ENCODE measurements at places on chromosomes 12 and 14.

DNA sequence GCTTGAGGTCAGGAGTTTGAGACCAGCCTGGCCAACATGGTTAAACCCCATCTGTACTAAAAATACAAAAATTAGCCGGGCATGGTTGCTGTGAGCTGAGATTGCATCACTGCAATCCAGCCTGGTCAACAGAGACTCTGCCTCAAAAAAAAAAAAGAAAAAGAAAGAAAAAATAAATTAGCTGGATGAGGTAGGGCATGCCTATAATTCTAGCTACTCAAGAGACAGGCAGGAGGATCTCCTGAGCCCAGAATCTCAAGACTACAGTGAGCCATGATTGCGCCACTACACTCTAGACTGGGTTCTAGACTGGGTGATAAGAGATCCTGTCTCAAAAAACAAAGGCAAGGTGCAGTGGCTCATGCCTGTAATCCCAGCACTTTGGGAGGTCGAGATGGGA is 16.9 kb downstream of the PPP4R3A start:
- DNase-seq = no peak

GRCh38 chr14:86787717-86788116 is 1205.3 kb downstream of the GALC start:
- no peak for DNase-seq

- DNase-seq = no peak
Measured at GRCh38 chr12:92482599-92482998, 220.2 kb upstream of the PLEKHG7 start.

DNA sequence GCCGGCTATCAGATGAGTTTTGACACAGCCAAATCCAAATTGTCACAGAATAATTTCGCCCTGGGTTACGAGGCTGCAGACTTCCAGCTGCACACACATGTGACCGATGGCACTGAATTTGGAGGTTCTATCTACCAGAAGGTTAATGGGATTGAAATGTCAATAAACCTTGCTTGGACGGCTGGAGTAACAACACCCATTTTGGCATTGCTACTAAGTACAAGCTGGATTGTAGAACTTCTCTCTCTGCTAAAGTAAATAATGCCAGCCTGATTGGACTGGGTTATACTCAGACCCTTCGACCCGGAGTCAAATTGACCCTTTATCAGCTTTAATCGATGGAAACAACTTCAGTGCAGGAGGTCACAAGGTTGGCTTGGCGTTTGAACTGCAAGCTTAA is 100.2 kb upstream of the EVL start:
- no peak for DNase-seq

DNA sequence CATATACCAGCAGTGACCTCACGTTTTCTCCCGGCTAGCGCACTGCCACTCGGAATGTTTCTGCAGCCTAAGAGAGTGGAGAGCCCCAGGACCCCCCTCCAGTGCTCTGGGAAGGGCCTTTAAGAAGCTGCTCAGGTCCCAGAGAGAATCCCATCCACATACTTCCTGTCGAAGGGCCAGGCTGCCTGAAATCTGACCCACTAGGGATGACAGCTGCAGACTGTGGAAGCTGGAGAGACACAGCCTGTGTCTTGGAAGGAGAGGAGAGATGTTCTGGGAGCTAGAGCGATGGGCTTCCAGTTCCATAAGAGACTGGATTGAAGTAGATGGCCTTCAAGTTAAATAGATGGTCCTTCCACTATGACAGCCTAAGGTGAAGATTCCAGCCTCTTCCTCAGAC is 54.4 kb downstream of the IQSEC3 start:
- no peak for DNase-seq

GRCh38 chr12:93115646-93116045 is 186.6 kb upstream of the EEA1 start:
- DNase-seq = no peak

DNA sequence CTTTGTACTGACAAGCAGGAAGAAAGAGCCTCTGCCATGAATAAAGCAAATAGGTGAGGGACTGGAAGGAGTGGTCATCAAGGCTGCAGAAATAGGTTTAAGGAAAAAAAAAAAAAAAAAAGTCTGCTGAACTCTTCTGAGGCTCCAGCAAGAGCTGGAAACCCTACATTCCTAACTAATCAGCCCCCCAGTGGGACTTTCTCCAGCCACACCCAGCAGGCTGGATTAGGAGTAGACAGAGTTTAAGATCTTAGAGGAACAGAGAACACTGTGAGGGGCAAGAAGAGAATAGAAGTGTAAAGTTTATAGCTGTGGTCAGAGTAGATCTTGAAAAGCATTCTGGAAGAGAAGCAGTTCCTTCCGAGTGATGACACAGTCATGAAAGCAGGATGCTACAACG is 66.4 kb downstream of the ATXN2 start:
- no peak for DNase-seq

GRCh38 chr12:39125566-39125965 is 220.2 kb upstream of the CPNE8 start:
- no peak for DNase-seq

GRCh38 chr14:76977793-76978720 is 50.5 kb downstream of the IRF2BPL start:
- peak; percentile 74 for DNase-seq

DNA sequence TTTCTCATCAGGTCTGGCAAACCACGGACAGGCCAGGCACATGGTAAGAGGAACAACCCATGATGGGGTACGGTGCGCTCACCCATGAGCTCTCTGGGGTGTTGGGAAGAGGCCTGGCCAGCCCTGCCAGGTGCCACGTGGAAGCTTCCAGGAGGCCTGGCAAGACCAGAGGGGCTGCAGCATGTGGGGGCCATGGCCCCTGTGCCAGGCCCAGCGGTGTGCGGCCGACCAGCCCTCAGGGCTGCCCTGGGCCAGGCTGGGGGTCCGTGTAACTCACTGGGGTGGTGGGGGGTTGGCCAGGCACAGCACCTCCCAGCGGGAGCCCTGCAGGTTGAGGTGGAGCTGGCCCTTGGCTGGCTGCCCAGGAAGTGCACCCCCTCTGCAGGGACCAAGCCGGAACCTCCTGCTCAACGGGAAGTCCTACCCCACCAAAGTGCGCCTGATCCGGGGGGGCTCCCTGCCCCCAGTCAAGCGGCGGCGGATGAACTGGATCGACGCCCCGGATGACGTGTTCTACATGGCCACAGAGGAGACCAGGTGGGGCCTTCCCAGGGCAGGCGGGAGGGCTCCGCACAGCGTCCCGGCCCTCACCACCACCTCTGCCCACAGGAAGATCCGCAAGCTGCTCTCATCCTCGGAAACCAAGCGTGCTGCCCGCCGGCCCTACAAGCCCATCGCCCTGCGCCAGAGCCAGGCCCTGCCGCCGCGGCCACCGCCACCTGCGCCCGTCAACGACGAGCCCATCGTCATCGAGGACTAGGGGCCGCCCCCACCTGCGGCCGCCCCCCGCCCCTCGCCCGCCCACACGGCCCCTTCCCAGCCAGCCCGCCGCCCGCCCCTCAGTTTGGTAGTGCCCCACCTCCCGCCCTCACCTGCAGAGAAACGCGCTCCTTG is 4.9 kb upstream of the CRIP2 start:
- DNase-seq = no peak

DNA sequence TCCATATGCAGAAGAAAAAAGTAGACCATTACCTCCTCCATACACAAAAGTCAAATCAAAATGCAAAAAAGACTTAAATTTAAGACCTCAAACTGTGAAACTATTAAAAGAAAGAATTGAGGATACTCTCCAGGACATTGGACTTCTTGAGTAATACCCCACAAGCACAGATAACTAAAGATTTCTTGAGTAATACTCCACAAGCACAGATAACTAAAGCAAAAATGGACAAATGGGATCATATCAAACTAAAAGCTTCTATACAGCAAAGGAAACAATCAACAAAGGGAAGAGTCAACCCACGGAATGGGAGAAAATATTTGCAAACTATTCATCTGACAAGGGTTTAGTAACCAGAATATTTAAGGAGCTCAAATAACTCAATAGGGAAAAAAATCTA is 427.9 kb downstream of the CCDC91 start:
- DNase-seq = no peak

- DNase-seq = no peak
Measured at GRCh38 chr12:13836099-13836498, 145.3 kb downstream of the GRIN2B start.

DNA sequence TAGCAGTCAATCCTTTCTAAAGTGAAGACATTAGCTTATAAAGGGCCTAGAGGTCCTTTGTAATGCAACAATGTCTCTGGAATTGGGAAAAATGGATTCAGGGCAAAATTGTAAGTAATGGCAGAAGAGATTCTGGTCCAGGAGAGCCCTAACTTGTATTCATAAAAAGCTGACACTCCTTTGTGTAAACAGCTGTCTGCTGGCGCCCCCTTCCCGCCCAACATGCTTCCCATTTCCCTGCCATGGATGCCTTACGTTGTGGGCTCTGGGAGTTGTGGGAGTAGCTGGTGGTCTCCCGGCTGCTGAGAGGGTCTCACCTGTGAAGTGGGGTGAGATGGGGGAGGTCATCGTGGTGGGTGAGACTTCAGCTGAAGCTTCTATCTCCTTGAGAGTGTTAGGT is 2.3 kb downstream of the ACRBP start:
- no peak for DNase-seq

- no peak for DNase-seq
Measured at GRCh38 chr12:67754933-67755697, 106.6 kb downstream of the DYRK2 start.

DNA sequence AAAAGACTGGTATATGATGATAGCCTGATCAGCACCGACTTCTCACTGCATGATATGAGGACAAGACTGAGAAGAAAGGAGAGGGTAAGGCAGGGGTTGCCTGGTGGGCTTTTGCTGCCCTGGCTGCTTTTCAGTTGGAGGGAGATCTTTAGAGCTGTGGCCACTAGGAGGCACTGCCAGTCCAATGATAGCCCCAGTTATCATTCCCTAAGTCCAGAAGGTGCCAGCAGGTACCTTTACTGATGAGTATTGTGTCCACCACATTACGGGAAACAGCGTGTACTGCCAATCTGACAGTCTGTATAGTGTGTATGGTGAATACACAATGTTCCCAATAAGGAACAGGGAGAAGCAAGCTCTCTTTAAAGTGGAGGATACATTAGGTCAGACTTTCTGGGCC is 55.8 kb upstream of the CCDC175 start:
- DNase-seq = no peak

DNA sequence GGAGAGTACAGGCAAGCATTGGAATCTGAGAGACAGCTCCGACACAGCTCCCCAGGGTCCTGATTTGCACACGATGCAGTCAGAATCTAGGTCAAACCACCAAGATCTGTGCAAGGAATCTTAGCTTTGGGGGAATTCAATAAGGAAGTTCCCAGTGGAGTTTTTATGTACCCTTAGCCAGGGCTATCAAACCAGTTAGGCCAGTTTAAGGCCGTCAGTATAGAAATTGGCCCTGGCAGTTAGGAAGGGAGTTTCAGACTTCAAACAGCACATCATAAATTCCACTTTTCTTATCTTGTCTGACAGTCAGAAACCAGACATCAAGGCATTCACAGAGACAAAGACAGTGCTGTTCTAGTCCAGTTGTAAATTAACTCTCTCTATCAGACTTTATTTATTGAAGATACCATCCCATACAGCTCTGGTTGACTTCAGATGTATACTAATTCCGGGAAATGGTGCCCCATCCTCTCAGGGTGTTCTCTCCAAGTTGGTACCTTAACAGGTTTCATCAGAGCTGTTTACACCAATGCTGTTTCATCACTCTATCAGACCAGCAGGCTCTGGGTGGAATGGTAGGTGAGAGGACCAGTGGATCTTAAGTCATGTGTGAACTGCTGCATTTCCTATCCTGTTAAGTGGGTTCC is 157.5 kb upstream of the ATF7IP start:
- no peak for DNase-seq

DNA sequence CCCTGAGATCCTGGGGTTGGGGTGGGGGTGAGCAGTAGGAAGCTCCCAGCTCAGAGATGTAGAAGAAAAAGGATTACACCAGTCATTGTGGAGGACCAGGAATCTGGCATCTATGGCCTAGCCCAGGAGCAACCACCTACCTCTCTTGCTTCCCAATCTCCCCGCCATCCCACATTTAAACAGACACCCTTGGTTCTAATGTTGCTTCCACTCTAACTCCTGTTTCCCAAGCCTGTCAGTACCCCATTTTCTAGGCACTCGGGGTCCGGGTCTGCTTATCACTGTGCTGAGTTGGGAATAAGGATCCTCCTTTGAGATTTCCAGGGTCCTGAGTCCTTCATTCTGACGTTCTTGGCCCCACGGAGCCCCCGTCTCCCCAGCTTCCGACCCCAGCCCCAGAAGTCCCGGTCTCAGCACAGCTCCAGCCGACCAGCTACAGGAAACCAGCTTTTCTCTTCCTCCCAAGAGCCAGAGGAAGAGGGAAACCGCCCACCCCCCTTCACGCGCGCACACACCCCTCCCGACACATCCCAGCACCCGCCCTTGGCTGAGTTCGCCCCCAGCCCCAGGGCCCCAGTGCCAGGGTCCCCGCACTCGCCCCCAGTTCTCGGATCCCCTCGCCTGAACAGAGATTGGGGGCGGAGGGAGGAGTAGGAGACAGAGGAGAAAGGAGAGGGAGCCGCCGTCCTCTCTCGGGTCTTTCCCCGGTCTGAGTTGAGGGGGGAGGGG is 1.2 kb downstream of the ITGA5 start:
- DNase-seq = no peak

GRCh38 chr12:21848192-21848591 is 73.7 kb upstream of the KCNJ8 start:
- no peak for DNase-seq

- no peak for DNase-seq
Measured at GRCh38 chr12:20211981-20212421, 156.3 kb upstream of the PDE3A start.

- no peak for DNase-seq
Measured at GRCh38 chr12:55372521-55372920, 9.7 kb downstream of the OR6C75 start.

DNA sequence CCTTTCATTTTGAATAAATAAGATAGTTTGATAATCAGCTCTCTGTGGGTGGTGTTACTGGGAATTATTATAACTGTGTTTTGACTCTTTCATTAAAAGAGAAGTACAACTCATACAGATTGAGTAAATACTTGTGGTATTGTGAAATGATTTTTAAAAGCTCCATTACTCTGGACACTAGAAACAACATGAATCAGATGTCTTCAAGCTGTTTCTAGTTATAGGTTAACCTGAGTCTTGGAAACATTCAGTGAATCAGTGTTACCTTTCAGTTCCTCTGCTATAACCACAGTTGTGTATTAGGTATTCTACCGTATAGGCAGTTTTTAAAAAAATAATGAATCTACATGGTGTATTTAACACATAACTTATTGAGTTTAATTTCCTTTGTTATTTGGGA is 128.4 kb upstream of the SSTR1 start:
- no peak for DNase-seq

- no peak for DNase-seq
Measured at GRCh38 chr14:32809255-32809654, 129.4 kb upstream of the NPAS3 start.

- DNase-seq = peak; percentile 7
Measured at GRCh38 chr12:116759783-116760621, 21.9 kb downstream of the RNFT2 start.

DNA sequence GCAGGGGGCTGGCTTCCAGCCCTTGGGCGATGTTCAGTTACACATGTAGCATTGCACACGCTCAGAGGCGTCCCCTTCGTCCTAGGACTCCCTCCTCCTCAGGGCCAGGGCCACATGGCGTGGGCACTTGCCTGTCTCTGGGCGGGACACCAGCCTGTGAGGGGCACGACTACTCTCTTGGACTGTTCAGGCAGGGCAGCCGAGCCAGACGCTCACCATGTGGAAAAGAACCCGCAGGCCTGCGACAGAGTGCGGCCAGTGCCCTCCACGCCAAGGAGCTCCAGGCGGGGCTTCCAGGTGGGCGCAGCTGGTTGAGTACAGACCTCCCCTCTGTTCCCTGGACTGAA is 20.9 kb downstream of the MTA1 start:
- no peak for DNase-seq
